ENCODE measurements at places on chromosomes 7 and 10.
A peak's percentile ranks its signal among the peaks of the same experiment; 100 is the strongest.

DNA sequence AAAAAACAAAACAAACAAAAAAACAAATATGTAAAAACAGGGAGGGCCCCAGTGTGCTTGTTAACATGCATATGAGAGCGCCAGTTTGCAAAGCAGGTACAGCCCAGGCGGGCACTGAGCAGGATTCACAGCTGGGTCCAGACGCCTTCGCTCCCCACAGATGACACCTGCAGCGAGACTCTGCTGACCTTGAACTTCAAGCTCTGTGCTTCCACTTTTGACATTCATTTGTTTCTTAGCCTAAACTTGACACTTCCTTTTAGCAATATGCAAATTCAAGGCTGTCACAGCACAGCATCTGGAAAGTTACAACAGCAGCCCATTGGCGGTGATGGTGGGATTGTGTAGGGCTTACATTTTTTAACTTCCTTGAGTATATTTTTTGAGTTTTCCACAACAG is 88.8 kb upstream of the TNS3 start:
- DNase-seq, result peak; percentile 43

- DNase-seq, result no peak
Observed at GRCh38 chr7:27605689-27606269, 56.9 kb downstream of the HIBADH start.

DNA sequence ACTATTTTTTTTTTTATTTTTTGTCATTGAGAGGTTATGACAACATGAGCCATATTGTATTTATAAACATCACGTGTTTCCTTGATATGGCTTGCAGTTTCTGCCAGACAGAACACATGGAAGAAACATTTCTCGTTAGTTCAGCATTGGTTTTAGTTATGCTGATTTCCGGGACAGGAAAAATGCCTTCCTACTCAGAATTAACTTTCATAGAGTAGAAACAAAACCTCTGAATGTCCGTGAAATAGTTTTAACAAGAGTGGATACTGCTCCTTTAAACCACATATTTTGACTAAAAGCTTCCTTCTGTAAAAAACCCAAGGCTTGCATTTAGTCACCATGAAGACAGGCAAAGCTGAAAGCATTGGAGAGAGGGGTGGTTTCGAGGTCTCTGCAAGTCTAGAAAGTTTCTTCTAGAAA is 240.4 kb downstream of the KIAA1217 start:
- DNase-seq, result no peak

- DNase-seq, result no peak
Observed at GRCh38 chr7:1229956-1230355, 2.7 kb upstream of the UNCX start.

DNA sequence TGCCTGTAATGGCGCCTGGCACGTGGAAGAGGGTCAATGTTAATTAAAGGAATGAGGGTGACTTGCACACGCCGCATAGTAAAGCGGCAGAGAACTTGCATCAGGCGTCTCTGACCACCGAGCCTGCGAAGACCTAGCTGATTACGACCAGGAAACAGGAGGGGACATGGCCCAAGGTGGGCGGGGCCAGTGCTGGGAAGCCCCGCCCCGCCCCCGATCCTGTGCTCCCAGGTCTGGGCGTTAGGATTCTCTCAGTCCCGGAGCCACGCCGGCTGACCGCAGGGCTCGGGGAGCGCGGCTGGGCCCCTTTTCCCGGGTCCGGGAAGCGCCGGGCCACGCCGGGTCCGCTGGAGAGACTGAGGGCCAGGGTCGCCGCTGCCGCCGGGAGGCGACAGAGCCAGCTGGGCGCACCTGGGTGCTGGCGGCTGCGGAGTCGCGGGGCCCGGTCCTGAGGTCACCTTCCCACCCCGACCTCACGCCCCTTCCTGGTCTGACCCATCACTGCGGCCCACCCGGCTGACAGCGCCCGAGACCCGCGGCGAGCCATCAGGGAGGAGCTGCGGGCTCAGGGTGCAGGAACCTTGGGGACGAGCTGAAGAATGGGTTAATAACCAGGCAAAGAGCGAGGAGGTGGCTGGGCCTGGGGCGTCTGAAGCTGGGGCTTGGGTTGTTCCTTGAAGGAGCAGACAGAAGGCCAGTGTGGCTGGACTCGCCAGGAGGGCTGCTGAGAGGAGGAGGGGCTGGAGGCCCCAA is 23.0 kb upstream of the GRID1 start:
- DNase-seq, result peak; percentile 83

DNA sequence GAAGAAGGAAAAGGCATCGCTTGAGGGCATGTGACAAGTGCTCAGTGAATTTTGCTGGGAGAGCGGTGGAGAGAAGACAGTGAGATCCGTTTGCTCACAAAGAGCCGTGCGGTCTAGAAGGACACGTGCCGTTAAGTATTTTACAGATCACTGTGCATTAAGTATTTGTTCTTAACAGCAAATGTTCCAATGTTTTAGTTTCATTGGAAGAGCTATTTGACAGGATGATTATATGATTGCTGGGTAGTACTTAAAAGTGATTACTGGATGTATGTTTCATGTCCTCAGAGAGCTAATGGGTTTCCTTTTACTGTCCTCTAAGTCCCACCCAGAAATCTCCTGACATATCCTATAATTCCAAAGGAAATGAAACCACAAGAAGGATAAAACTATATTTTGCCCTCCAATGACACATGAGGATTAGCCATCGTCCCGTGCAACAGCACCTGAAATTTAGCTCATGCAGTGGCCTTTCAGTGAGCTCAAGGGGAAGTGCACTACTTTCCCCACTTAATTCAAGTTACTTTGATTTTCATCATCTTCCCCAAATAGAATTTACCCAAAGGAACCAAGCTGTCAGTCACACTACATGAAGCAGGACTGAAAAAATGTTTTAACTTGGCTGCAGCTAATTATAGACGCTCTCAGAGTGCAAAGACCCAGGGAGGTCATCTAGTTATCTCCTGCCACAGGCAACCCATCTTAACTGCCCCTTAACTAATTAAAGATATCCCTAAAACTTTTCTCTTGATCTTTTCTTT is 80.3 kb downstream of the KLF6 start:
- DNase-seq, result no peak

DNA sequence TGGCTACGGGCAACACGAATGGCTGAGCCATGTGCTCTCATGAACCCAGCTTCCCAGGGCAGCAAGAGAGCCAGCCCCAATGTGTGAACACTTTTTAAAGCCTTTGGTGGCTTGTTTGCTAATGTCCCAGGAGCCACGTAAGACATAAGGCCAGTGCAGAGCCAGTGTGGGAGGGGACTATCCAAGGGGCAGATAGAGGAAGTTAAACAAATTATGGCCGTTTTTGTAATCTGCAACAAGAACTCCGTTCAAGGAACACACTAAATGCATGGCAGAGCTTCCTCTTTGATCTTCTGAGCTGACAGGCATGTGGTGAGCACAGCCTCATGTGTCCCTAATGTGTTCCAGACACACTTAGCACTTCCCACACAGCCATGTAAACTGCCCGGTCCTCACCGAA is 133.3 kb downstream of the TEX36 start:
- DNase-seq, result no peak

DNA sequence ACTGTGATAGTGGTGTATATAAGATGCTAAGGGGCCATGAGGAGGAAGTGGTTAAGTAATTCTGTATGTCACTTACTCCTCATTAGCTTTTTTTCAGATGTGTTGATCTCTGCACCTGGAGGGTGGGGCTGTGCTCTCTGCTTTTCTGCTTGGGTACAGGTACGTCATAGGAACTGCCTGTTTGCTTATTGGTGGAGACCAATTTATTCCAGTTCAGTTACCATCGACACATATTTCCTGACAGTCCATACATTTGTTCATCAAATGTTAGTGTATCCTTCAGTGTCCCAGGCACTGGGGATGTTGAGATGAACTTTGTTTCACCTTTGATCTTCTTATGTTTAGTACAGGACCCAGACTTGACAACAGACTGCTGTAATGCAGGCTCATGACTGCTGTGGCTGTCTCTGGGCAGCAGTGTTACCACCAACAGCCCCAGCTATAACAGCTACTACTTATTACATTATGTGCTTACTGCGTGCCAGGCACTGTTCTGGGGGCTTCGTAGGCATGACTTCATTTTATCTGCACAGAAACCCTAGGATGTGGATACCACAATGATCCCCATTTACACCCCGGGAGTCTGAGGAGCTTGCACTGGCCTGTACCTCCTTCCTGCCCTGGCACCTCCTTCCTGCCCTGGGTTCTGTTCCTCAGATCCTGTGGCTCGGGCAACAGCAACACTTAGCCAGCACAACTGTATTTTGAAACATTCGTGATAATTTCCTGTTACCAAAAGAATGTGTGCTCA is 87.4 kb downstream of the BUB3 start:
- no peak for DNase-seq

GRCh38 chr7:5685205-5685604 is 96.3 kb downstream of the RNF216 start:
- no peak for DNase-seq

DNA sequence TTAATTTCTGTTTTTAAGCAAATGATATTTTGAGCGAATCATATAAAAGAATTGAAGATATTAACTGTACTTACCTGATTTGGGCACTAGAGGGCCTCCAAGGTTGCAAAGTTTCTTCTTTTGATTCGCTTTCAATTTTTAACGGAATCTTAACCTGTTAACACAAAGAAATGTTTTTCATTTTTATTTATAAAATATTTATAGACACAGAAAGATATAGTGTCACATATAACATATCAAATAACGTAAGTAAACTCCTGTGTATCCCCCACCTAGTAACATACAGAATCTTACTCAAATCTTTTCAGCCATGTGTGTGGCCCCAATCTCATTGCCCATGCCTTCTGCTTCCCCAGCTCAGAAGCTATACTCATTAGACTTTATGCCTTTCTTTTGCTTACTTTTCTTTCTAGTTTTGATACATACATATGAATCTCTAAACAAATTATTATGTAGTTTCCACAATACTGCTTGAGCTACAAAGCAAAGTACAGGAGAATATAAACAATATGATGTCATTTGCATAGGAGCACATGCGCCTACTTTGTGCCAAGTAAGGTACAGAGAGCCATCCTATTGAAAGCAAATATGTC is 49.5 kb upstream of the ZPBP start:
- peak; percentile 16 for DNase-seq

GRCh38 chr7:38842746-38843145 is 66.2 kb downstream of the VPS41 start:
- DNase-seq, result no peak

DNA sequence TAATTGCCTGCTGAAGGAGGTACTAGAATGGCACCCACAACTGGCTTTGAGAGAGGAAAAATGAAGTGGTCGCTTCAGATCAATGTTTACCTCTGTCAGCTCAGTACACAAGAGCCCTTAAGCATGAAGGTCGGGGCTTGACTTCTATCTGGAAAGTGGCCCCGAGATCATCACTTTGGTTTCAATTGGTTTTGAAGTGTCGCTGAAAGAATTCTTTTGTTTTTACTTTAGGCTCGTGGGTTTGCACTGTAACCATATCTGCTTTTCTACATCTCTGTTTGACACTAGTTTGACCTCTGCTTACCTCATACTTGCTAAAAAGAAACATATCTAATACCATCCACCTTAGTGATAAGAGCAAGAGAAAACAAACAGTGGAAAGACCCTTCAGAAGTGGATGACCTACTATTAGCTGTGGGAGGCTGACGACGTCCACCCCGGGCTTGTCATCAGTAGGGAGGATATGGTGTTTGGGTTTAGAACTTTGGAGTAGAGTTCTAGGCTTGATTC is 361.8 kb downstream of the GATA3 start:
- DNase-seq, result no peak

GRCh38 chr7:107613948-107614347 is 33.9 kb downstream of the BCAP29 start:
- no peak for DNase-seq

GRCh38 chr7:47759056-47759706 is 177.3 kb upstream of the TNS3 start:
- DNase-seq, result no peak

DNA sequence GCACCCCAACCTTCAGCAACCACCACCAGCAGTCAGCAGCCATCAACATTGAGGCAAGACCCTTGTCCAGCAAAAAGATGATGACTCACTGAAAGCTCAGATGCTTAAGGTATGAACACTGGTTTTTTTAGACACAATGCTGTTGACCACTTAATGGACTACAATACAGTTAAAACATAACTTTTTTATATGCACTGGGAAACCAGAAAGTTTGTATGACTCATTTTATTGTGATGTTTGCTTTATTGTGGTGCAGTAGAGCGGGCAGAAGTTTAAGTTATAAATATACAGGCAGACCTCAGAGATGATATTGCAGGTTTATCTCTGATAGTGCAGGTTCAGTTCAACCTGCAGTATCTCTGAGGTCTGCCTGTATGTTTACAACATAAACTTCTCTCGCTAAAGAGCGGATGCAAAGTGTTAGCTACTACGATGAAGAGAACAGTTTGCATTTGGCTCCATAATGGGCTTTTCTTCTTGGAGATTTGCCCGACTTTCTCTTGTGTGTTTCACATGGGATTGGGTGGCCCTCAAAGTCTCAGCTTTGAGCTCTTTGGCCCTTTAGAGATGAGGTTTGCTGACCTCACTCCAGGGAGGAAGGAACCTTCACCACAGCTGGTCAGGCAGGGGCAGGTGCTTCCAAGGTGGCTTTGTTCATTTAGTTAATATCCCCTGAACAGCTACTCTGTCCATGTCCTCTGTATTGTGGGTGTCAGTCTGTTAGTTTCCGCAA is 84.4 kb upstream of the SHH start:
- DNase-seq, result no peak

- no peak for DNase-seq
Observed at GRCh38 chr7:120272701-120273475, at the start of gene KCND2. Gene KCND2, plus strand, starts transcription at chr7:120273175.

GRCh38 chr10:91034042-91034441 is 113.2 kb upstream of the ANKRD1 start:
- DNase-seq, result peak; percentile 4

DNA sequence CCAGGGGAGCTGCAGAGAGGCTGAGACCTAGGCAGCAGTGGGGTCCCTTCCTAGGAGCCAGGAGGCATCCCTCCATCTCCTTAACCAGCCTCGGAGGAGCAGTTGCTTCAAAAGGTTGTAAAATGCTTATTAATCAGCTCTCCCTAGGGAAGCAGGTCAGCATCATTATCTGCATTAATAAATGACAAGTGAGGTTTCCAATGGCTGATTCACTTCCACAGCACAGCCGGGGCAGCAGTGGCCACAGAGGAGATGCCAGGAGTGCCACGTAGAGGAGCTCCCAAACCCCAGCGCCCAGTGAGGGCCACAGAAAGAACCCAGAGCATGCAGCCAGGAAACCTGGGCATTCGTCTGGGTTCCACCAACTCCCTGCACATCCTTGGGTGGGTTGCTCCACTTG is 8.2 kb upstream of the NPFFR1 start:
- no peak for DNase-seq

DNA sequence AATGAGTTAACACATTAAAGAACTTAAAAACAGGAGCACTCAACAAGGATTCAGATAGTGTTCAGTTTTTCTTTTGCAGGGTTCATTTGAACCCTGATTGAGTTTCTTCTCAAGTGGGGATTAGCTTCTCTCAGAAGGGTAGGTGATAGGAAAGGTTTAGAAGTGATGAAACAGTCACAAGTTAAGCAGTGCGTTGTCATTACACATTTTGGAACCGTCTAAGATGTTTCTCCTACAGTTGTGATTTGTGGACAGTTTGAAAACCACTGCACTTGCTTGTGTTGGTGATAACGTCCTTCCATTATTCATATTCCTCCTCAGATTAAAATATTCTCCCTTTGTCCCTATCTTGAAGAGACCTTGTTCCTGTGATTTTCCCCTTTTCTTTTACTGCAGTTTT is 2.7 kb downstream of the STMP1 start:
- no peak for DNase-seq

All from mucosa of descending colon (tissue), 3 donors.